ENCODE measurements at places on chromosomes 4 and X.

DNA sequence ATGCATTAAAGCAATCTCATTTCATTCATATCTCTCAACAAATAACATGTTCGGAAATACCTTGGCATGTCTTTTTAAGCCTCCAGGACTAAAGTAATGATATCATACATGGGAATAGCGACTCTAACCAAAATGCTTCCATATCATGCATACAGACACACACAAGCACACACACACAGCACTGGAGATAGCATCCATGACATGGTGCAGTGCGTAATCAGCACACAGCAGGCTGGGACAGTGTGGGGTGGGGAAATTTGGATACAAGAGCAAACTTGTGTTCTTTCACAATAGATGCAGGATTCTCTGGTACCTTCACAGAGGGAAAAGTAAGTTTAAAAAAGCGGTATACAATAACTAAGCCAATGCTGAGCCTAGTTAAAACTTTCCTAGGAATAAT is 132.3 kb upstream of the HPGD start:
- DNase-seq, result no peak

DNA sequence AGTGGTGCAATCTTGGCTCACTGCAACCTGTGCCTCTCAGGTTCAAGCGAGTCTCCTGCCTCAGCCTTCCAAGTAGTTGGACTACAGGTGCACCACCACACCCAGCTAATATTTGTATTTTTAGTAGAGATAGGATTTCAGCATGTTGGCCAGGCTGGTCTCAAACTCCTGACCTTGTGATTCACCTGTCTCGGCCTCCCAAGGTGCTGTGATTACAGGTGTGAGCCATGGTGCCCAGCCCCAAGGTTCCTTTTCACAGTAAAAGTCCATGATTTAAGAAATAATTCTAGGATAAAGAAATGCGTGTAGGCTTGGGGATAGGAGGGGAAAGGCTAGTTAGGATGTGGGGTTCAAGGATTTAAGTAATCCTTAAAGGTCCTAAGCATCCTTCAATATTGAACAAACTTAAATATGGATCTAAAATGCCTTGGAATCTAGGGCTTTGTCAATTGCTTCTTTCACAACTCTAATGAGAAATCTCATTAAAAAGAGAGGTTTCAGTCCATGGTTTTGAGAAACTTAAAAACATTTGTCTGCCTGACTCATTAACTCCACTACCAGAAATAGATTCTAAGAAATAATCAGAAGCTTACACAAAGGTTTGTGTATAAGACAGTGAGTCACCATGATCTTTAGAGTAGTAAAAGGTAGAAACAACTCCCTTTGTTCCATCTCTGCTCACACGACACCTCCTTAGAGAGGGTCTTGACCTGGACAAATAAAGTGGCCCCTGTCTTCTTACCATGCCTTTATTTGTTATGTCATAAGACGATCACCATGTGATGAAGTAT is 203.2 kb downstream of the PTTG2 start:
- no peak for DNase-seq

DNA sequence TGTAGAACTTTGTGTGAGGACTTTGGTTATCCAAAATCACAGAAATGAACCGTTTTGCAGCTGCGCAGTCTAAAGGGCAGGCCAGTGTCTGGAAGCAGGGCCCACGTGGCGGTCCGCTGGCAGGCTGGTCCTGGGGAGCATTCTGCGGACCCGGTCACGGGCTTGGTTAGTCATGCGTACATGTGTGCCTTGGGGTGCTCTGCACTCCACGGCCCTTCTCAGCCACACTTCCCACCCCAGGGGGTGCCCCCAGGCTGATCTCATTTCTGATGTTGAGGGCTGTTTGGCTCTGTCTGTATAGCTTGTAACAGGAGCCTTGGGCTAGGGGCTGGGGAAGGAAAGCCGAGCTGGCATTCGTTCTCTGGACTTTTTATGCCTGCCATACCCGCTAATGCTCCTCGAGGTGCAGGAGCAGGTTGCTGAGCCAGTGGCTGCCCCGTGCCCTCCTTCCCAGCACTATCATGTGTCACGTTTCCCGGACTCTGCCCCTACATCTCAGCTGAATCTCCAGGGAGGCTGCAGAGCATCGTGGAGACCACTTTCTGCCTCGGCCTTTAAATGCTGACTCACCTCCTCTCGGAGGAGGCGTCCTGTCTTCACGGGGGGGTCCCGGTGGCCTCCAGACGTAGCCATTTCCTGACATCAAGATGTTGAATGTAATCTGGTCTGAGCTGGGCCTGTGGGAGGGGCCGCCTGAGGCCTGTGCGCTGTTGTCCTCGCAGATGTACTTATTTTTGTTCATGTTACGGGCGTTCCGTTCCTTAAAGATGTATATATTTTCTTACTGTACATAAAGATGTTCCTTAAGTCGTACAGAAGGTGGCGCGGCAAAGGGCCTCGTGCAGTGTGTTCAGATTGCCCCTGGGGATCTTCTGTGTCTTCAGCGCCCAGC is 11.4 kb upstream of the TADA2B start:
- no peak for DNase-seq

- no peak for DNase-seq
Measured at GRCh38 chr4:180615746-180616145, 1627.5 kb upstream of the TENM3 start.

GRCh38 chr4:5812506-5813229 is 80.2 kb downstream of the CRMP1 start:
- peak; percentile 39 for DNase-seq

- no peak for DNase-seq
Measured at GRCh38 chrX:153468008-153468580, 2.3 kb downstream of the HAUS7 start.

GRCh38 chrX:151239751-151240150 is 63.4 kb downstream of the GPR50 start:
- no peak for DNase-seq

GRCh38 chrX:67545036-67545821 is 1.4 kb downstream of the AR start:
- DNase-seq, result no peak

DNA sequence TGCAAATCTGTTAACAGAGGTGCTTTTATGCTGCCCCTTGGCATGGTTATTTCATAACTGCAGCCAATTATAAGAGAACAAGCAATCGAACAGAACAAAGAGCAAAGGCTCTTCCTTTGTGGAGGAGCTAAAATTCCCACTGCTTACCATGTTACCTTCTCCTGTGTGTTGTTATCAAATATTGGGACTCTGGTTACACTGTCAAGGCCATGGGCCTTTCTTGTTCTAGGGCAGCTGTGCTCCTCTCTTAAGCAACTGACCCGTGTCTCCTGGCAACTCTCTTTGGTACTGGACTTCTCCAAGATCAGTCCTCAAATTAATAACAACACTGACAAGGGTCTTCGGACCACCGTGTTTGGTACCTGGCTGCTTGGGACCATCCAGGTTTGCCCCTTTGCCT is 12.1 kb upstream of the OPN1LW start:
- no peak for DNase-seq

DNA sequence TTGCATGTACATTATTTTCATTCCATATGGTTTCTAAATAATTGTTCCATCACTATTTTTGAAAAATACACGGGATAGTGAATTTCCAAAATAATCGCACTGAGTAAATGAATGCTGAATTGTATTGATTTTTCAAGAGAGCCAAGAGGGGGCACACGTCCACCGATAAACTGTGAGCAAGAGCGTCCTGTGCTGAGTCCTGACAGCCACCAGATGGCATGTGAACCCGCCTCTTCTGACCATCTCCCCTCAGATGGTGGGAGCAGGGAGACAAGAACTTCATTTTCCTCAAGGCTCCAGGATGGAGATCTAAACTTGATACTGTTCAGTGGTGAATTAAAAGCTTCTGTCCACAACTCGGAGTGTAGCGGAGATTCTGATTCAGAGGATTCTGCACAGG is 30.6 kb upstream of the IL9R start:
- peak; percentile 70 for DNase-seq

Data from NCI-H1092 (cell line).